ENCODE measurements at places on chromosomes 7 and 10. TPM values are rescaled to one million over a fixed set of nuclear protein-coding genes. Genes with fewer than 3 reads are reported as not detected.

LDB3 gene
- 92.0 TPM for total RNA-seq

IMPDH1 gene
- total RNA-seq = 81.7 TPM

XRCC2 gene
- total RNA-seq = 3.0 TPM

CAV2 gene
- 1.7 TPM for total RNA-seq

DNA sequence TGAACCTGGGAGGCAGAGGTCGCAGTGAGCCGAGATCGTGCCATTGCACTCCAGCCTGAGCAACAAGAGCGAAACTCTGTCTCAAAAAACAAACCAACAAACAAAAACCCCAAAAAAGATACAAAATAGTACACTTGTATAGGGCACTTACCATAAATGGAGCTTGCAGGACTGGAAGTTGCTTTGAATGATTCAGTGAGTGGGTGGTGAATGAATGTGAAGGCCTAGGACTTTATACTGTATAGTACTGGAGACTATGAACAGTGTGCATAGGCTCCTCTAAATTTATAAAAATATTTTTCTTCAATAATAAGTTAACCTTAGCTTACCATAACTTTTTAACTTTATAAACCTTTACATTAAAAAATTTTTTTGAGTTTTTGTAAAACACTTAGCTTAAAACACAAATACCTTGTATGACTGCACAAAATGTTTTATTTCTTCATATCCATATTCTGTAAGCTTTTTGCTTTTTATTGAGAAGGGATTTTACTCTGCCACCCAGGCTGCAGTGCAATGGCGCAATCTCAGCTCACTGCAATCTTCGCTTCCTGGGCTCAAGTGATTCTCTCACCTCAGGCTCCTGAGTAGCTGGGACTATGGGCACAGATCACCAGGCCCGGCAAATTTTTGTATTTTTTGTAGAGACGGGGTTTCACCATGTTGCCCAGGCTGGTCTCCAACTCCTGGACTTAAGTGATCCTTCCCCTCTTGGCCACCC lies 6.9 kb upstream of the H2AZ2 start:
- no peaks in the 10 kb centered on the region for H3K27me3 ChIP-seq
- no peaks in the 10 kb centered on the region for H3K4me1 ChIP-seq
- no peaks in the 10 kb centered on the region for H3K36me3 ChIP-seq

DNA sequence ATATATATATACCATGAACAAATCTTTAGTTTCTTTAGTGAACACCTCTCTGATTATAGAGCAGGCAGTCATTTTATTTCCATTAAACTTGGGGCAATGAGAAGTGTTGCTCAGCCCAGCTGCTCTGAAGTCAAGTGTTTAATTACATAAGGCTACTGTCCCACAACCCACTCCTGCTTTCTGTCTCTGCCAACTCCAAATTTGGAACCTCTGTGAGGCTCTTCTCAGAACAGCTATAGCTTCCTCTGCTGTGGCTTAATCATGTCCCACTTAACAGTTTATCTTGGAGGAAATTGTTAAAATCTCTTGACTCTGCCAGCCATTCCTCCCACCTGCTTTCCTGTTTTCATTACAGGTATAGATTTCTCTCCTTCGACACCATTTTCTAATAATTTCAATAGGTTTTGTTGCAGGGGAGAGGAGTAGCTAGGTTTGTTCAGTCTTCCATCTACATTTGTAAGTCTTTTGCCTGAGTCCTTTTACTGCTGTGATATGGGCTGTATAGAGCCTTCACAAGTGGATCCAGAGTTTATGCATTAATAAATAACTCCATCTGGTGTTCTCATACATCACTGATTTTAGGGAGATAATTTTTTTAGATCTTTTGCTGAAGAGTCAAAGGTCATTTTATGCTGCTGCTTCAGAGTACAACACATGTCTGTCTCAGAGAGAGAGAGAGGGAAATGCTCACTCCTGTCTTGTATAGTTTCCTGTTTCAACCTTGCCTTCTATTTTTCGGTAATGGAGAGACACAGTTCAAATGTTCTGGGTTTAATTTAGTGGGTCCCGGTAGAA lies 170.4 kb downstream of the WNT2 start:
- peaks cover 6% of the 10 kb centered on the region for H3K36me3 ChIP-seq
- peaks cover 2% of the 10 kb centered on the region for H3K27me3 ChIP-seq
- DNase-seq = no peak
- no peak overlapping the region for H3K4me3 ChIP-seq
- H3K4me1 ChIP-seq = peaks cover 18% of the 10 kb centered on the region
- no peak overlapping the region for H3K27ac ChIP-seq

DNA sequence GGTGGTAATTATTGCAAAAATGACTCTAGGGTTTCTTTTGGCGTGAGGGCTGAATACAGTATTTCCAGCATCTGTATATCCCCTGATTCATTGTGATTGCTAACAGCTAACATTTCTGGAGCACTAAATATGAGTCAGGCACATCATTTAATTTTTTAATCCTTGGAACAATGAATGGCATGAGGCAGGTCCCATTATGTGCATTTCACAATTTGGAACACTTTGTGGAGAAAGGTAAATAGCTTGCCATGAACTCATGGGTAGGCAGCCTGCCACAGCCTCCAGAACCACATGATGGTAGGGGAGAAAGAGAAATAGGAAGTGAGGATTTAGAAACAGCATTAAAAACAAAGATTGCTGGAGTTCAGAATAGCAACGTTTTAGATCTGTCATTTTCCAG lies 1.7 kb downstream of the NPTX2 start:
- peak overlapping the region; percentile 28 for H3K27ac ChIP-seq
- peaks cover 34% of the 10 kb centered on the region for H3K4me1 ChIP-seq
- no peak for DNase-seq
- H3K4me3 ChIP-seq = peak overlapping the region; percentile 93
- H3K36me3 ChIP-seq = no peaks in the 10 kb centered on the region
- peaks cover 9% of the 10 kb centered on the region for H3K27me3 ChIP-seq

DNA sequence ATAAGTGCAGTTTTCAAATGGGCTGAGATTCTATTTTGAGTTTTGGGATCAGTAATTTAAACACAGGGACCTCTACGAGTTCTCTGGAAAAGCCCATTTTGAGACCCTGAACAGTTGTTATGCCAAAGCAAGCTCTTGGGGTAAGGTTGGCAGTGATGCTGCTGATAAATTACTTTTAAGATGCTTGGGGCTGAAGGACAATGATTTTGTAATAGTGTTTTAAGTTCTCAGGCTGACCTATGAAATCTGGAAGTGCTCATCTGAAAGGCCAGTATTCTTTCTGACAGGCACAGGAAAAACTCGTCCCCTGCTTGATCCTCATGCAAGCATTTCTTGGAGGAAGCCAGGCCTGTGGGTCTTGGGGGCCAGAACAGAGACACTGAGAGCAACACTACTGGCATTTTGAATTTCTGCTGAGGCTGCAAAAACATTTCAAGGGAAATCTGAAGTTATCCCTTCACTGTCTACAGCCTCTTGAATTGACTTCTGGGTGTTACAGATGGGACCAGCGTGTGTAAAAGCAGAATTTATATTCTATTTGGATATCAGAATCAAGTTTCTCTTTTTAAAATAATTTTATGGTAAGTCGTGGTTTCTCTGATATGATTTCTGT lies 79.7 kb downstream of the AUTS2 start:
- H3K4me3 ChIP-seq = no peak overlapping the region
- peaks cover 43% of the 10 kb centered on the region for H3K4me1 ChIP-seq
- no peaks in the 10 kb centered on the region for H3K36me3 ChIP-seq
- H3K27me3 ChIP-seq = no peaks in the 10 kb centered on the region

DNA sequence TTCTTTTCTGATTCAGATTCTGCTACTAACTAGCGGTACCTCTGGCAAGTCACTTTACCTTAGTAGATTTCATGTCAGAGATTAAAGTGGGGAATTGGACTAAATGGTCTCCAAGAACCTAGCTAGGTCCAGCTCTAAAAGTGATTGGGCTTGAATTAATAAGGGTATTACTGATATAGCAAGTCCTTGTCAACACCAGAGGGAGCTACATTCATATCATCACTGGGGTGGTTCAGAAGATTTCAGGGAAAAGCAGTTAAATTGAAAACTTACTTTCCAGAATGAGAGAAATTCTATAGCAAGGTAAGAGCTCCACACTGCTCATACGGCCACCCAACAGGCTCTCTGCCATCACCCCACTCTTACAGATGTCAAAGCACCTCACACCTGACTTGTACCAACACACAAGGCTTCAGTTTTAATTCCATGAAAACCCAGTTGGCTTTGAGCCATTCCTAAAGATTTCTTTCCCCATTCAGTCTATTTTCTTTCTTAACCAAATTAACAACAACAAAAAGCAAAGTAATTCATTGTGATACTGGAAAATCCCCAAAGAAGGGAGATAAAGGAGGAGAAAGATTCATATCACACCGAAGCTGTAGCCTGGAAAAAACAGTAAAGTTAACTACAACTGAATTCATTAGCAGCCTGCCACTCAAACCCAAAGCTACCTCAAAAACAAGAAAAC lies 38.0 kb upstream of the SPOCK2 start:
- H3K4me3 ChIP-seq = no peak overlapping the region
- peaks cover 2% of the 10 kb centered on the region for H3K4me1 ChIP-seq
- H3K27me3 ChIP-seq = no peaks in the 10 kb centered on the region
- H3K36me3 ChIP-seq = peaks cover 6% of the 10 kb centered on the region
- no peak for DNase-seq
- H3K27ac ChIP-seq = no peak overlapping the region

DNA sequence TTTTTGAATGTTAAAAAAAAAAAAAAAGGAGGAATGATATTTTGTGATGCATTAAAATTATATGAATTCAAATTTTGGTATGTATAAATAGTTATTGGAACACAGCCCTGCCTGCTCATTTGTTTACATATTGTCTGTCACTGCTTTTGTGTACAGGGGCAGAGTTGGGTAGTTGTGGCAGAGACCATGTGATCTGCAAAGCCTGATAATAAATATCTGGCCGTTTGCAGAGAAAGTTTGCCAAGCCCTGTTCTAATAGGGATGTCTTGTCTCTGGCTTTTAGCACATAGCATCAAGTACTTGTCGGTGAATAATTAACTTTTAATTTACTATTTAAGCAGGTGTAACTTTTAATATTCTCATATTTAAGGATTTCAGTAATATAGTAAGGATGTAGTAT lies 19.8 kb downstream of the TSPAN13 start:
- H3K27me3 ChIP-seq = no peaks in the 10 kb centered on the region
- H3K4me3 ChIP-seq = no peak overlapping the region

DNA sequence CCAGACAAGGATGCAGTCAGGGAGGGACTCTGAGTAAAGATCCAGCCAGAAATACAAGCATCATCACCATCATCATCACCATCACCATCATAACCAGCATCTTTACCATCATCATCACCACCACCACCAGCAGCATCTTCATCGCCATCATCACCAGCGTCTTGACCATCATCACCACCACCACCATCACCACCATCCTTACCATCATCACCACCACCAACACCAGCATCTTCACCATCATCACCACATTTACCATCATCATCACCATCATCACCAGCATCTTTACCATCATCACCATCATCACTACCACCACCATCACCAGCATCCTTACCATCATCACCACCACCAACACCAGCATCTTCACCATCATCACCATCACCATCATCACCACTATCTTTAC lies 44.1 kb upstream of the CPXM2 start:
- peaks cover 5% of the 10 kb centered on the region for H3K27me3 ChIP-seq
- H3K27ac ChIP-seq = no peak overlapping the region
- H3K36me3 ChIP-seq = peaks cover 11% of the 10 kb centered on the region
- H3K4me1 ChIP-seq = no peaks in the 10 kb centered on the region
- no peak for DNase-seq

DNA sequence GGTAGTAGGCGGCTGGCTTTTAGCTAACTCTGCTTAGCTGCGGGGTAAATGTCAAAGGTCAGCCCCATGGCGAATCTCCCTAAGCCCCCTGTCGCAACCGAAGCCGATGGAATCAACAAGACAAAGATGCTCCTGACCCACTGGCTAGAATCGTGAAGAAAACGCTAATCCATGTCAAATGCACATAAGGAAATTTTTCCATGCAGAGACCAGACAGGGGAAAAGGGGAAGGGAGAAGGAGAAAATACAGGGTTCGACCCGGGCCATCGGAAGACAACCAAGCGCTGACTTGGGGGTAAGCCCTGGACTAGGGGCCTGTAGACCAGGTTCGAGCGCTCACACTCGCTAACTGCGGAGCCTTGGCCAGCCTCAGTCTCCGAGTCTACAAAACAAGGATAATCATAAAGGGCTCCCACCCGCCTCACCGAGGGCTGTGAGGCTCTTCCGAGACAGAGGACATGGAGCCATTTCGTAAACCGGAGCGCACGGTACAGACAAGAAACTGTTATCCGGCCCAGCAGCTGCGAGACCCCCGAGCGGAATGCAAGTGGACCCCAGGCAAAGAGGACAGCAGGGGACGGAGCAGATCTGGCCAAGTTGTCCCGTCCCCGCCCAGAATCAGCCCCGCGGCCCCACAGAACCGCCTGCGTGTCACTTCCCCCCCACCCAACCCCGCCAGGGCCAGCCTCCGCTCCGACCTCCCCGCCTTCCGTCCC lies 507 bp downstream of the SAR1A start:
- H3K4me1 ChIP-seq = peaks cover 11% of the 10 kb centered on the region
- peaks cover 2% of the 10 kb centered on the region for H3K27me3 ChIP-seq
- H3K36me3 ChIP-seq = no peaks in the 10 kb centered on the region
- peak overlapping the region; percentile 96 for H3K27ac ChIP-seq
- H3K4me3 ChIP-seq = peak overlapping the region; percentile 98
- no peak for DNase-seq

DNA sequence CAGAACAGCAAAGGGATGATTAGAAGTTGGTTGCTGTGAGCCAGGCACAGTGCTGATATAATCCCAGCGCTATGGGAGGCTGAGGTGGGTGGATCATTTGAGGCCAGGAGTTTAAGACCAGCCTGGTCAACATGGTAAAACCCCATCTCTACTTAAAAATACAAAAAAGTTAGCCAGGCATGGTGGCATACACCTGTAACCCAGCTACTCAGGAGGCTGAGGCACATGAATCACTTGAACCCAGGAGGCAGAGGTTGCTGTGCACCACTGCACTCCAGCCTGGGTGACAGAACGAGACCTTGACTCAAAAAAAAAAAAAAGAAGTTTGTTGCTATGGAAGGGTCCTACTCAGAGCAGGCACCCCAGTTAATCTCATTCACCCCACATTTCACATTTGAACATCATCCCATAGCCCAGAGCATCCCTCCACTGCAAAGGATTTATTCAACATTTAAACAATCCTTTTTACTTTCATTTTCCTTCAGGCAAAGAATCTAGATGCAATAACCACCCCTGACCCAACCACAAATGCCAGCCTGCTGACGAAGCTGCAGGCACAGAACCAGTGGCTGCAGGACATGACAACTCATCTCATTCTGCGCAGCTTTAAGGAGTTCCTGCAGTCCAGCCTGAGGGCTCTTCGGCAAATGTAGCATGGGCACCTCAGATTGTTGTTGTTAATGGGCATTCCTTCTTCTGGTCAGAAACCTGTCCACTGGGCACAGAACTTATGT lies 4.1 kb downstream of the IL6 start:
- no peak overlapping the region for H3K27ac ChIP-seq
- no peaks in the 10 kb centered on the region for H3K36me3 ChIP-seq
- no peak for DNase-seq
- H3K27me3 ChIP-seq = no peaks in the 10 kb centered on the region
- H3K4me3 ChIP-seq = no peak overlapping the region

- peaks cover 12% of the 10 kb centered on the region for H3K27me3 ChIP-seq
Observed at GRCh38 chr7:150966002-150966401, 12.1 kb downstream of the KCNH2 start.

GRCh38 chr7:44561481-44561880 lies 12.2 kb downstream of the DDX56 start:
- no peak overlapping the region for H3K4me3 ChIP-seq
- peaks cover 2% of the 10 kb centered on the region for H3K27me3 ChIP-seq
- H3K27ac ChIP-seq = no peak overlapping the region
- H3K36me3 ChIP-seq = no peaks in the 10 kb centered on the region

- no peaks in the 10 kb centered on the region for H3K4me1 ChIP-seq
- no peaks in the 10 kb centered on the region for H3K36me3 ChIP-seq
- peaks cover 5% of the 10 kb centered on the region for H3K27me3 ChIP-seq
Observed at GRCh38 chr10:120943542-120943941, 92.4 kb downstream of the WDR11 start.

GRCh38 chr7:11128498-11128897 lies 154.8 kb downstream of the PHF14 start:
- peak; percentile 18 for DNase-seq
- H3K36me3 ChIP-seq = no peaks in the 10 kb centered on the region
- peak overlapping the region; percentile 1 for H3K4me3 ChIP-seq
- H3K27me3 ChIP-seq = no peaks in the 10 kb centered on the region
